ENCODE measurements at places on chromosomes 1 and 21.
A peak's percentile ranks its signal among the peaks of the same experiment; 100 is the strongest.

DNA sequence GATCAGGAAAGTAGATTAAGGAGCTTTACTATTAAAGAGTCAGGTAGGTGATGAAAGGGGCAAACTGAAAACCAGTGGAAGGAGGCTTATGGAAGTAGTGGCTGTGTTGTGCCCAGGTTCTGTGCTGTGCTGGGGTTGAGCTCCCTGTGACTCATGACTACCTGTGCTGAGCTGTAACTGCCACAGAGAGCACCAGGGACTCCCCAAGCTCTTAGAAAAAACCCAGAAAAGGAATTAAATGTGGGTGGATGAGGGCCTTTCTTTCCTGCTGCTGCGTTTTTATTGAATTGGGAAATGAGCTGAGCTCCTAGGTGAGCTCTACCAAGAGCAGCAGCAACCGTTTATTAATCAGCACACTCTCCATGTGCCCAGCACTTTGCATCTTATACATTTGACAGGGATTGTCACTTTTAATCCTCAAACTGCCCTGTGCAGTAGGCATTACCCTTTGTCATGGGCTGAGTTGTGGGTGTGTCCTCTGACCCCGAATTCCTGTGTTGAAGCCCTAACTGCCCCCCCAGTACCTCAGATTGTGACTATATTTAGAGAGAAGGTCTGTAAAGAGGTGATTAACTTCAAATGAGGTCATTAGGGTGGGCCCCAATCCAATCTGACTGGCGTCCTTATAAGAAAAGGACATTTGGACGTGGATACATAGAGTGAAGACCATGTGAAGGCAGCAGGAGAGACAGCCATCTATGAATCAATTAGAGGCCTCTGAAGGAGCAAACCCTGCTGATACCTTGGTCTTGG is 65.4 kb downstream of the AK4 start:
- DNase-seq: peak; percentile 42

- DNase-seq: no peak
Observed at GRCh38 chr1:86155051-86155806, 1.3 kb downstream of the COL24A1 start.

DNA sequence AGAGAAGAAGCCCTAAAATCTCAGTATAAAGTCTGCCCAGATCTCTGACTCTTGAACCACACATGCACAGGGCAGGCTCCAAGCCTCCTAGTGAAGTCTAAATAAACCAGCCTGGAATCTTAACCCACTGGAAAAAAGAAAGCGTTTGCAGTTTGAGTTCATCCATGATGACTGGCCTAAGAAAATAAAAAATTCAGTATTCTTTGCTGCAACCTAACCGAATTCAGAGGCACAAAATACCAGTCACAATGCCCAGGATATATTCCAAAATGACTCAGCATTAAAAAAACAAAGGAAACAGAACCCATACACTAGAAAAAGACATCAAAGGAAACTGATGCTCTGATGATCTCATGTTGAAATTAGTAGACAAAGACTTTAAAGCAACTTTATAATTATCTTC is 269.2 kb downstream of the SDCCAG8 start:
- DNase-seq: no peak

- no peak for DNase-seq
Observed at GRCh38 chr1:59201341-59201740, 95.6 kb upstream of the FGGY start.

DNA sequence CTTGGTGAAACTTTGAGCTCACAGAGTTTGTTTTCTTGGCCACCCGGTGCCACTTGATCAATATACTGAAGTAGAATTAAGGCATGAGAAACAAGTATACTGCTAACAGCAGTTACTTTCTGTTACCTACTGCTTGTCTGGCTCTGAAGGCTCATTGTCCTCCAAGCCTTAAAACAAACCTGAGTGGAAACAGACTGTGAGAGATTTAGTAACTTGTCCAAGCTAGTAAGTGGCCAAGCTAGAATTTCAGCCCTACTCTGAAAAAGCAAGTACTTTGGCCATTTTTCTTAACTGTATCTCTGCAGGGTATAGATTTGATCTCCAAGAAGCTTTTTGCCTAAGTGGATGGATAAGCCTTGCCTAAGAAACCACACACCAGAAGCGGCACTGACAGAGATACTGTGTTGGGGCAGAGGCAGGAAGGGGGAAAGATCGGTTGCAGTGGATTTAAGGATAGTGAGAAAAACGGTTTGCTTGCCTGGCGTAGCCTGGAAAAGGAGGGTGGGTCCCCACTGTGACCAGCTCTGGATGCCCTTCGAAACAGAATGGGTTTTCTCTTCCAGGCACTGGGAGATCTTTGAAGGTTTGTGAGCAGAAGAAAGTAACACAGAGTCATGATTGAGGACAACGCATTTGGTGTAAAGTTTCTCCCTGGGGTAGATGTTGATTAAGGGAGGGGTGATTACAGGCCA is 2.1 kb upstream of the MACO1 start:
- DNase-seq: no peak

- peak; percentile 39 for DNase-seq
Observed at GRCh38 chr21:31173881-31174555, 135.7 kb upstream of the KRTAP19-8 start.

DNA sequence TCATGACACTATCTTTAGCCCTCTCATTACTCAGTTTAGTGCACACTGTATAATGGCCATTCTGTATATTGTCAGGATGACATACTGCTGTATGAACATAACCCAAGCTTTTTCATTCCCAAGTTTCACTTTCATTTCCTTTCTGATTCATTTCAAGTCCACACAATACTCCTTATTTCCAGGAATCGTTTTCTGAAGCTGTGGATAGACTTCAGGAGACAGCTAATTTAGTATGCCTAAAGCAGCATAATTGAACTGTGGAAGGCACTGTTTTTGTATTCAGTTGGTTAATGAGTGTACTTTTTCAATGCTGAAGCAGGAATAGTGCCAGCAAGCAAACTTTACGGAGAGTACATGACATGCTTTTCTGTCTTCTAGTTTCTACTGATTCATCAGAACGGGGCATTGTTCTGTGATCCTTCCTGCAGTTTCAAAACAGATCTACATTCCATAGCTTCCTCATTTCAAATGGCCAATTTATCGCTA is 578.5 kb upstream of the ZP4 start:
- DNase-seq: no peak

DNA sequence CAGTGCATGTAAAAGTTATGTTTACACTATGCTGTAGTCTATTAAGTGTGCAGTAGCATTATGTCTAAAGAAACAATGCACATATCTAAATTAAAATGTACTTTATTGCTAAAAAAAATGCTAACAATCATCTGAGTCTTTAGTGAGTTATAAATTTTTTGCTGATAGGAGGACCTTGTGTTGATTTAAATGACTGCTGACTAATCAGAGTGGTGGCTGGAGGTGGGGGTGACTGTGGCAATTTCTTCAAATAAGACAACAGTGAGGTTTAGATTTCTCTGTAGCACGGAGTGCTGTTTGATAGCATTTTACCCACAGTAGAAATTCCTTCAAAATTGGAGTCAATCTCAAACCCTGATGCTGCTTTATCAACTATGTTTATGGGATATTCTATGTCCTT is 37.0 kb downstream of the HS2ST1 start:
- no peak for DNase-seq

GRCh38 chr1:14517841-14518180 is 80.7 kb upstream of the KAZN start:
- DNase-seq: no peak

DNA sequence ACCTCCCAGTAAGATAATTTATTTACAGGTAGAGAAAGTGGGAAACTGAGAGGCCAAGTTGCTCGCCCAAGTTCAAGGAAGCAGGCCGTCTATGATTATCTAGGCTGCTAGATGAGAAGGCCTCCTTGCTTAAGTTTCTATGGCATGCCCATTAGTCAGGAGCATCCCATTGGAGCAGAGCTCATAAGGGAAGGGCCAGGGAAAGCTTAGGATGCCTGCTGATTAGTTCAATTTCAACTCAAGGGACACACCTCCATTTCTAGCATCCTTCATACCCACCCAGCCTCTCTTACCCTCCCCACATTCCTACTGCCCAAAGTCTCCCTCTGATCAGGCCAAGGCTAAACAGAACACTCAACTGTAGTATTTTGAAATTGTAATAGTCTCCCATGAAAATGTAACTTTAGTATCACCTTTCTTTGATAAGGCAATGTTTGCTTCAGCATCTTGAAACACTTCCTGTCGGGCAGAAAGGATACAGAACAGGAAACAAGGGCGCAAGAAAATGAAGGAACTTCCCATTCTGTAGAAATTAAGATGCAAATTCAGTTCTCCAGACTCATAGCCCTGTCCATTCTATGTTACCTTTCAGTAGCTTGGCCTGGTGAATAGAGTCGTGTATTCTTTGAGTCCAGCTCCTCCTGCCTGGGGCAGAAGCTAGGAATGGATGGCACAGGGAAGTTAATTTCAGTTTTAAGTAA is 46.3 kb upstream of the TARBP1 start:
- no peak for DNase-seq

GRCh38 chr1:109229531-109230127 is 15.9 kb downstream of the SARS1 start:
- DNase-seq: no peak

DNA sequence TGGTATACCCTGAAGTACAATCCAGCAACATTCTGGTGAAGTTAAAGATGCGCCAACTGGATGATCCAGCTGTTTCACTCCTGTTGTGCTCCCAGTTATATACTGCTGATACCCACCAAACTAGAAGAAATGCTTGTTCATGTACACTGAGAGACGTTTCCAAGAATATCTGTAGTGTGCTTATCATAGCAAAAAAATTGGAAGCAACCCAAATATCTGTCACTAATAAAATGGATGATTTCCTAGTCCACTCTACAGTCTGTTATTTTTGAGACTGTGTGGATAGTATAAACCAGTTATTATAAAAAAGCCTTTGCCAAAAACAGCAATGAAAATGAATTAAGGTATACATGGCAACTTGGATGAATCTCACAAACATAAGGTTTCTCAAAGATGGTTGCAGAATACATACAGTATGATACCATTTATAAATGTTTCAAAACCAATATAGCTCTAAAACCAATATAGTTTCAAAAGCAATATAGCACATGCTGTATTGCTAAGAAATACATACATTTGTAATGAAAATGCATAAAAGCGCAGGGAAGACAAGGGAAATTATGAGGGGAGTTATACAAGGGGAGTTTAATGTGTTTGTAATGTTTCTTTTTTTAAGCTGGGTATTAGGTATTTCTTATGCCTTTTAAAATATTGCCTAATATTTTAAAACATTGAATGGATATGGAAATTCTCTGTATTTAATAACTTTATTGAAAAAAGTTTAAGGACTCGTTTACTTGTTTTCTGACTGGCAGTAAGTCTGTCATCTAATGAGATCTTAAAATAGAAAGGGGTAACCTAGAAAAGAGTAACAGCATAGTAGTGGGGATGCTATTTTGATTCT is 36.5 kb downstream of the GPSM2 start:
- DNase-seq: no peak

Data from T-helper 2 cell treated with Interferon-gamma antibody and Interleukin-4, amounts not matched to agents 5 μg/mL and 100 μg/mL, for 36 hours (primary cell).